ENCODE measurements at places on chromosomes 7 and 10.
A peak's percentile ranks its signal among the peaks of the same experiment; 100 is the strongest.

GRCh38 chr7:101465131-101465530 lies 102.5 kb downstream of the COL26A1 start:
- no peak for DNase-seq

- DNase-seq = no peak
Observed at GRCh38 chr7:158351481-158351880, 236.1 kb downstream of the PTPRN2 start.

GRCh38 chr10:58706836-58707235 lies 194.2 kb downstream of the BICC1 start:
- DNase-seq = no peak

DNA sequence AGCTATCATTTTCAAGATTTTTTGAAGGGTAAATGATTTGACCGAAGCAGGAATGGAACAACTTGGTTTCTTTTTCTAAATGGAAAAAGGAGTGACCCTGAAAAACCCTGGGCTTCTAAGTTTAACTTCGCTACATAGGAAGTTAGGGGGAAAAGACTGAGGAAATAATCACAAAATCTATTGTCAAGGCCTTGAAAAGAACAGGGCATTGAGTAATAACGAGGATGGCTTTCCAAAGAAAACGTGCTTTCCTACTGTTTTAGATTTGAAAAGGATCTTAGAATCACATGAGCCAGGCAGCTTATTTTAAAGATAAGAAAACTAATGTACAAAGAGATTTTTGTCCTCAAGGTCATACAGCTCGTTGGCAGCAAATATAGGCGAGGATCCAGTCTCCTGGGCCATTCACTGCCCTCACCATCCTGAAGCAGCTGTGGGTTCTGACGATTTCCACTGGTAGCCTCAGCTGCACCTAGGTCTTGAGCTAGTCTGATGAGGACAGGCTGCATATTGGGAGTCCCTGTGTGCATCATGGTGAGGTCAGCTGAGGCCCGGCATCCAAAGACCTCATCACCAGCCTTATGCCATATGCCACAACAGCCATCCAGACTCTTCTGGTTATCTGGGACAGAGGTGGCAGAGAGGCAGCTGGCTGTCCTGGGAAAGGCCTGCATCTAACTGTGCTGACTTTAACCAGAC lies 384.7 kb upstream of the NRP1 start:
- DNase-seq = no peak

DNA sequence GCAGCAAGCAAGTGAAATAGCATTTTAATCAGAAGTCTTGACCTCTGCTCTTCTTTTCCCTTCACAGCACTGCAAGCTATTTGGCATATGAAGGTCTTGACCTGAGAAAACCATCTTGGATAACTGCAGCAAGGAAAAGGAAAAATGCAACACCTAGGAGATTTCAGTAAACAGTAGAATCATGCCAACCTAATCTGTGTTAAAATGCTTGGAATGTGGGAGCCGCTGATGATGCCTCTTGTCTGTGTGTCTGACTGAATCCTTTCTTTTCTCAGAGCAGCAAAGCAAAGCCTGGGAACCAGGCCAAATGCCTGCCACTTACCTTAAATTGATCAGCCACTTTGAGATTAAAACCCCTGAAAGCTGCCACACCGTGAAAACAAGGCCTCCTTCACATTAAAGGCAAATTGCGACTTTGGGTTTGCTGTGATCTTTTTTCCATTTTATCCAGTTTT lies 80.4 kb upstream of the CDK6 start:
- peak; percentile 2 for DNase-seq

GRCh38 chr10:113091920-113092319 lies 141.9 kb downstream of the TCF7L2 start:
- DNase-seq = no peak

GRCh38 chr7:101278461-101279292 lies 33.8 kb upstream of the FIS1 start:
- no peak for DNase-seq

Data from NCI-H2107 (cell line).